ENCODE measurements at places on chromosomes 6 and 20. TPM values are rescaled to one million over a fixed set of nuclear protein-coding genes. Genes with fewer than 3 reads are reported as not detected.

GRCh38 chr6:118932421-118932820 lies 2.5 kb downstream of the MCM9 start:
- no peak for DNase-seq

DNA sequence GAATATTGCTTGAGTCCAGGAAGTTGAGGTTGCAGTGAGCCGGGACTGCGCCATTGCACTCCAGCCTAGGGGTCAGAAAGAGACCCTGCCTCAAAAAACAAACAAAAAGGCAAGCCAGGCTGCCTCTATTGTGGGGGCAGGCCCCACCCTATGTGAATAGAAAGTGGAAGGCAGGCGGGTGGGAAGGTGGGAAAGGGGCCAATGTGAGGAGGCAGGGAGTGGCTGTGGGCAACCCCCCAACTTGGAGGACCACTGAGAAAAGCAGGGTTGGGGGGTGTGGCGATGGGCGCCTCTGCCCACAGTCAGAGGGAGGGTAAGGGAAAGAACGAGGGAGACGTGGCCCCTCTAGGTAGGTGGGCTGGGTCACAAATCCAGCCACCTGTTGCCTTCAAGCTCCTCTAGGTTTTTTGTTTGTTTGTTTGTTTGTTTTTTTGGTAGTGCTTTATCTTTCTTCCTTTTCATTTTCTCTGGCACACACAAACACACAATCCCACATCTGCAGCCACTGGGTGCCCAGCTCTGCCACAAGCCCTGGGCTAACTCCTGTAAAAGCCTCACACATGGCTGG lies 5.3 kb upstream of the AP5S1 start:
- DNase-seq, result no peak

DNA sequence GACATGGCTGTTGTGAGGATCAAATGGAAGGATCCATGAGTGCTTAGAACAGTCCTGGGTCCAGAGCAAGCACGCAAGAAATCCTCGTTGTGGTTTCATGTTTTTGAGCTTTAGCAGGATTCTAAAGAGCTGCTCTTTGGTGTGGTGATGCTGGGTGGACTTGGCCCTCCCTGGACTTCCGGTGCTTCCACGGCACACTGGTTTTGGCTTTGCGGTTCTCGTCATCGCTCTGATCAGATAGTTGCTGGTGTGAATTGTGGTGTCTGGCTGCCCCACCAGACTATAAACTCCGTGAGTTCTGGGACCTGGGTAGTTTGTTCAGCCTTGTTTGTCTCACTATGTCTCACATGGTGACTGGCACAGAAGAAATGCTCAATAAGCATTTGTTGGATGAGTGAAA lies 3.3 kb downstream of the HNF4A start:
- no peak for DNase-seq

DNA sequence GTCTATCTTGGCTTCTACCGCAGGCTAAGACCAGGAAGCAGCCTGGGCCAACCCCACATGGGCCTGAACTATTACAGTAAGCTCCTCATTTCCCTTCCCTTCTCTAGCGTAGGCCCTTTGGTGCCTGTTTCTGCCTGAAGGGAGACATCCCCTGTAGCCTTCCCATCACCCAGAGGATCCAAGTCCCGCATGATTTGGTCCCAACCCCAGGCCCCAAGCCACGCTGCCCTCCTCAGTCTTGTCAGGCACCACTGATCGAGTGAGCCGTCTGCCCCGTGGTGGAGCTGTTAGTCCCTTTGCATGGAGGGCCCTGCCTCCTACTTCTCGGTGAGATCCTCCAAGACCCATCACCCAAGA lies 46.4 kb downstream of the EBF4 start:
- DNase-seq, result no peak

- DNase-seq, result no peak
Observed at GRCh38 chr6:16061818-16062217, 67.1 kb upstream of the MYLIP start.

The ZSCAN26 gene
- 5.6 TPM for total RNA-seq

The OPN5 gene
- not detected for total RNA-seq
